ENCODE measurements at places on chromosomes 2 and 18. TPM values are rescaled to one million over a fixed set of nuclear protein-coding genes. Genes with fewer than 3 reads are reported as not detected.

Gene HOXD13
- polyA plus RNA-seq, result not detected

Gene CRYBA2
- not detected for polyA plus RNA-seq

- no peak overlapping the region for H3K27ac ChIP-seq
- no peaks in the 10 kb centered on the region for H3K27me3 ChIP-seq
- H3K36me3 ChIP-seq, result no peaks in the 10 kb centered on the region
- no peak for DNase-seq
- H3K4me1 ChIP-seq, result no peaks in the 10 kb centered on the region
These were observed 54.9 kb upstream of the BZW1 start for GRCh38 chr2:200756618-200757321.

DNA sequence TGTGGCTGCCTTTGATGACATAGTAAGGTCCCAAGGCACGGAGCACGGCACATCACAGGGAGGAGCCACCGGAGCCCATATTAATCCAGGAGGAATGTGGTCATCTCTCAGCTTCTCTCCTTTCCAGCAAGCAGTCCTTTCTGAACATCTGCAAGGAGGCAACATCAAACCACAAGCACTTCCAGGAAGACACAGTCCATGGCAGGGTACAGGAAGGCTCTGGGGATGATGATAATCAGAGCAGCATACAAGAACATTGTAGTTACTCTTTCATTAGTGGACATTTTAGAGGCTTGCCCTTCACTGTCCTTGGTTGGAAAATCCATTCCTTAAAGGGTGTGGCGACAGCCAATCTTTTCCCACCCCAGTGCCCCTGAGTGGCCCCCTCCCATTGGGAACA lies 31.1 kb downstream of the YPEL5 start:
- no peaks in the 10 kb centered on the region for H3K27me3 ChIP-seq
- H3K4me3 ChIP-seq, result no peak overlapping the region
- no peak for DNase-seq
- no peaks in the 10 kb centered on the region for H3K36me3 ChIP-seq
- no peaks in the 10 kb centered on the region for H3K4me1 ChIP-seq
- H3K27ac ChIP-seq, result no peak overlapping the region

- H3K4me3 ChIP-seq, result peak overlapping the region; percentile 85
- H3K4me1 ChIP-seq, result peaks cover 5% of the 10 kb centered on the region
- peak; percentile 59 for DNase-seq
- no peaks in the 10 kb centered on the region for H3K27me3 ChIP-seq
These were observed 616 bp upstream of the RBMS1 start for GRCh38 chr2:160494201-160494644.
